Stimulated activated CD8-positive, alpha-beta memory T cell treated with anti-CD3 and anti-CD28 coated beads, Interleukin-4, amount 100 ng/mL, for 1 hour (primary cell): ENCODE measurements at places on chromosomes 7 and 10.

GRCh38 chr7:116525298-116525912, 569 bp downstream of the CAV1 start:
- no peak for DNase-seq

DNA sequence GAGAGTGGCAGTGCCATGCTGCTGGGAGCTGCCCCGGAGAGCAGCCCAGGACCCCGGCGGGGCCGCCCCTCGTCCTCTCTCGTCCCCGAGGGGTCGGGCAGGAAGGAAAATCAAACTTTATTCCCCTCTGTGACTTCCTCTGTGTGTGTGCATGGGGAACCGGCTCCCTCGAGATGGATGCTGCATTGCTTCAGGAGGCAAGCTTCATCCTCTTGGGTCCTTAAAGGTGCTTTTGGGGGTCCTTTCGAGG, 726 bp downstream of the MCU start:
- no peak for DNase-seq

- no peak for DNase-seq
Observed at GRCh38 chr7:152341039-152341913, 94.5 kb downstream of the KMT2C start.

DNA sequence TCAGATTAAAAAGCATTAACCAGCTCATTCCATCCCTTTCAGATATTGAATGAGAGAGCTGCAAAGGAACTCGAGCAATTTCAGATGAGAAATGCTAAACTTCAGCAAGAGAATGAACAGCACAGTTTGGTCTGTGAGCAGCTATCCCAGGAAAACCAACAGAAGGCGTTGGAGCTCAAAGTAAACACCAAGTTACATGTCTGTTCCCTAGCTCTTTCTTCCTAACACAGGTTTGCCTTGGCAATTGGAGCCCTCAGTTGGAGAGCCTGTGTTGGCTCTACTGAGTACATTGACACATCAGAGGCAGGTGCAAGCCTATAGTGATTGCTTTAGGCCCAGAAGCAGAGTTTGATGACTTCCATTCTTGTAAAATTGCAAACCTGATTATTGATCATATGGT, 14.7 kb downstream of the CFAP58 start:
- no peak for DNase-seq

GRCh38 chr10:85862771-85863170, 503.8 kb downstream of the GRID1 start:
- DNase-seq: no peak

- no peak for DNase-seq
Observed at GRCh38 chr10:27344568-27345454, 104.2 kb upstream of the ACBD5 start.

GRCh38 chr10:38070501-38070900, 23.6 kb upstream of the ZNF37A start:
- no peak for DNase-seq

GRCh38 chr7:33986451-33986850, 81.1 kb downstream of the BMPER start:
- DNase-seq: no peak

DNA sequence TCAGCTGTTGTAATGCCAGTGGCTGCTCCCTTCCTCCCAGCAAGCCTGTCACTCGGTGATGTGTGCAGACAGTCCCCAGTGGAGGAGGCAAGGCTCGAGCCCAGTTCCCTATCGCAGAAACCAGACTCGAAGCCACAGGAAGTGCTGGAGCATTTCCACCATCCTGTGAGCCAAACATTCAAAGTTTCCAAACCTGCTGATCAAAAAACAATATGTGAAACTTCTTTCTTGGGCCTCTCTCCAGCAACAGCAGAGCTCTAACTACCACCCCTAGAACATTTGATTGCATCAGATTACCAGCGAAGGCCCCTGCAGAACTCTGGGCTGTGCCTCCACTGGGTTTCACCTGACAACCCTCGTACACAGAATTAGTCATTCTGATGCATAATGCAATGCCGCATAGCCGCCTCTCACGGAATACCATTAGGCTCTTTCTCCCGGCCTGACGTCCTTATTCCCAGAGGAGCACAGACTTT, 94.0 kb downstream of the ELMO1 start:
- no peak for DNase-seq

GRCh38 chr10:13991353-13991752, 339.4 kb downstream of the FRMD4A start:
- no peak for DNase-seq

DNA sequence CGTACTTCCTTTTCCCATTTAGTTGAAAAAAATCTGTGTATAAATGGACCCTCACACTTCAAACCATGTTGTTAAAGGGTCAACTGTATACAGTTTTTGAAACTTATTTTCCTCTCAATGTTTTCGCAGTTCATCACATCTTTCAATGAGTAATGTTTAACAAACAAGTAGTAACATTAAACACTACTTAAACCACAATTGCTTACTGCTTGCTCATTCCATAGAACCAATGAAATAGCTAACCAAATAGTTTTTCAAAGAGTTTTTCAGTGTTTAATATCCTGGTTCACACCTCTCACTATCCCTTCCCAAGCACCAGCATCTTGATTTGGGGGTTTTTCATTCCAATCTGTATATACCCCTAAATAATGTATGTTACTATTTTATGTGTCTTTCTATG, 9.1 kb downstream of the SEM1 start:
- no peak for DNase-seq

DNA sequence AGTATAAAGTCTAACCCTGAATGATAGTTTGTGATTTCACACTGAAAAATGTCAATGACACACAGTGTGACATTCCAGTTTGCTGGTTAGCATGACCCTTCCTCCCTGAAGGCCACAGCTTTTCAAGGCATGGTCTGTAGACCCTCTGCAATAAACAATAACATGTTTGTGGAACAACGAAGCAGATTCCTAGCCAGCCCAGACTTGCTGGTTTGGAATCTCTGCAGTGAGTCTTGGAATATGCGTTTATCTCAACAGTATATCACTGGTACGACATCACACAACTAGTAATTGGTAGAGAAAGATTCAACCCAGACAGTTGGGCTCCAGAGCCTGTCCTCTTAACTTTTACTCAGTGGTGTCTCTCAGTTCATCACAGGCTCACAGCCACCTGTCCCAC, 23.7 kb upstream of the DUSP5 start:
- DNase-seq: no peak

DNA sequence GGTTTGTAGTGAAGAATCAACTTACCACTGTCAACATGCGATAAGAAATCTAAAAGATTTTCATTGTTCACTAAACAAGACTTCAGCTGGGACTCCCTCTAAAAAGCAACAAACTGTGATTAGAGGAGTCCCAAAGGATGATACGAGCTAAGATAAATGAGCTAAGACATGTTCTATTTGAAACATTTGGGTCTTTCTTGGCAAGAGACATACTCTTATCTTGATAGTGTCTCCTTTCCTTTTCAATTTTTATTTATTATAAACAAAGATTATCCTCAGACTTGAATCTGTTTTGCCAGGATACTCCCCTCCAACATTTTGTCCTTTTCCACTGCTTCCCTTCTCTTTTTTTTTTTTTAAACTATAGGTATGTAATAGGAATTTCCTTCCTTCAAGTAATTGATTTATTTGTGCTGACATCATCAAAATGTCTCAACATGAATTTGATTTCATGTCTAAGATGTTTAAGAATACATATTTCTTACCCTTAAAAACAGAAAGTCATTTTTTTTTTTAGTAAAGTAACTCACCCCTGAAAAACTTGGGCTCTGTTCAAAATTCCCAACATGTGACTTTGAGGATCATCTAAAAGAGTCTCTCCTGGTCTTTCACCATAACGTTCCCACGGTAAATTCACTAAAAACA, 158.4 kb upstream of the NRP1 start:
- no peak for DNase-seq

DNA sequence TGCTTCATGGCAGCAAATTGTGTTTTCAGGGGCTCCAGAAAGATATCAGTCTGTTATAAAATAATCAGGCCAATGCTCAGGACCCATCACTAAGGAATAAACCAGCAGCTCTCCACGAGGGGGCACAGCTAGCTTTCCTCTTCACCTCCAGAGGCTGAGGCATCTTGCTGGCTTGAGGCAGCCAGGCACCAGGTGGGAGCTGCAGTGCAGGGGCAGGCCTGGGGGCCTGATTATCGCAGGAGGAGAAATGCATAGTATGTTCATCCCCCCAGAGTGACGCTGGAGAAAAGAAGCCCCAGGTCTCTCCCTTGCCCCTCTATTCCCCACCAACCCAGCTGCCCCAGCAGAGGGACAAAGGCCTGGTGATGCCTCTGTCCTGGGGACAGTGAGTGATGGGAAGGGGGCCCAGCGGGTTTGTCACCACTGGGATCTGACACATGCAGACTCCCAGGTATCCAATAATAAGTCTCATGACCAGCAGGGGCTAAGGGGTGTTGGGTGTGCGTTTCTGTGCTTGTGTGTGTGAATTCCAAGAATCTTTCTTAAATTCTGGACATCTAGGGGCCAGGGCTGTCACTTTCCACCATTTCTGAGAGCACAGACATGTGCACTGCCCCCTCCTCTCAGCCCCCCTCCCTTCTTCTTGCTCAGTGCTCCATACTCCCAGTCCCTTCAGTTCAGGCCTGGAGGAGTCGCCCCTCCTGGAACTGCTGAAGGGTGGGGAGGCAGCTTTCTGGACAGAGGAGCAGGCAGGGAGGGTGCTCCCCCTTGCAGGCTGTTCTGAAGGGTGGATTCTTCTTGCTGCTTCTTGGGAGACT, 128.1 kb upstream of the FAM20C start:
- no peak for DNase-seq

DNA sequence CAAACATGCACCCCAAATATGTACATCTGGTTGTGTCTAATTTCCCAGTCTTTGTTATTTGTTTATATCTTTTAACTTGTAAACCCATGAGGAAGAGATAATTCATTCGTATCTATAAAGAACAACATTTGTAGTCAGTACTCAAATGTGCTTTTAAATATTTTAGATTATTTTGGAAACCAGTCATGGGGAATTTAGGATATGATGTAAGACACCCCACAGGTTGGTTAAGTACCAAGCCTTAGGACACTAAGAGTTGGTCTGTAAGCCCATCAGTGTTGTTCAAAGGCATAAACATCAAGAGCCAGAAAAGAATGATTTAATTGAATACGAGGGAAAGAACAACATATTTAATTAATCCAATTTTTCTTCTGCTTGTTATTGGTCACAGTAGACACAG, 421.1 kb upstream of the SEMA3C start:
- no peak for DNase-seq

GRCh38 chr7:23410446-23411183, 59.7 kb downstream of the IGF2BP3 start:
- no peak for DNase-seq

DNA sequence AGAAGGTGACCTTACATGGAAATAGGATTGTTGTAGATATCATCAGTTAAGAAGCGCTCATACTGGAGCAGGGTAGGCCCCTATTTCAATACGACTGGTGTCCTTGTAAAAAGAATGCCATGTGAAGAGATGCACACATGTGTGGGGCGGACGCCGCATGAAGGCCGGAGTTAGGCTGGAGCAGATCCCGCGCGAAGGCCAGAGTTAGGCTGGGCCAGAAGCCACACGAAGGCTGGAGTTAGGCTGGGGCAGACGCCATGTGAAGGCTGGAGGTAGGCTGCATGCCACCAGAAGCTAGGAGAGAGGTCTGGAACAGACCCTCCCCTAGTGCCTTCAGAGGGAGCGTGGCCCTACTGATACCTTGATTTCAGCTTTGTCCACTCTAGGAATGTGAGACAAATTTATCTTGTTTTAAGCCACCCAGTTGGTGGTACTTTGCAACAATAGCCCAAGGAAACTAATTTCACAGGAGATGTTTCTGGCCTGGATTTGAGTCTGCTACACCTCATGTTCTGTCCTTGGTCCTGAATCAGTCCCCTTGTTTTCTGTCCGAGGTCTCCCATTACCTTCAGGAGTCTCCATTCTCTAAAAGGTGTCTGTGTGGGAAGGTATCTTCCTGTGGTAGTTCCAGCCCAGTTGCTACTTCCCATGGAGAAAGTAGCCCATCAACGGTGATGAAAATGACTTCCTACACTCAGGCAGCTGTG, 585.8 kb downstream of the LRMDA start:
- no peak for DNase-seq

DNA sequence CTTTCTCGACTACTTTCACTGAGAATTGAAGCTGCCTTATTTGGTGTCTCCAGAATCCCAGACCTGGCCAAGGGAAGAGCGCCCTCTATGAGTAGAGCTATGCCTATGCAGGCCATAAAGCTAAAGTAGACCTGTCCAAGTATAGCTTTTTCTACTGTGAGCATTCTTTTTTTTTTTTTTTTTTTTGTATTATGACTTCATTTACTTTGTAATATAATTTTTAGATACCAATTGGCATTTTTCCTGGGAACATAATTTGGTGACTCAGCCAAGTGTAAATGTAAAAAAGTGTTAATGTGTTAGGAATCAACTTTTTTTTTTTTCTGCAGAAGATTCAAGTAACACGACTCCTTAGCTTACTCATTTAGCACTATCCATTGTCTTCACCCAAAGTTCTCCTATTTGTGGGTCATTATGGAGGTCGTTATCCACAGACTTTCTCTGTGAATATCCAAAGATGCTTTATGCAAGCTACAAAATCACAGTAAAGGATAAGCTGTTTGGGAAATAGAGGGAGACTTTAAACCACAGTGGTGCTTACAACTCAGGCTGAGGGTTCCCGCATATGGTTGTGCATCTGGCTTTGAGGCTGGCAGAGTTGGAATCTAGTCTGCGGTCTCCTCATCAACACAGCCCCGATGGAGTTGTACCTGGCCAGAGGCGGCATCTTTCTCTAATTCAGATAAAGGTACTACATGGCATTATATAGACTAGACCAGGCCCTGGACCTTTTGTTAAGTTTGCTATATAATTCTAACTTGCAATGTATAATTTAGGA, 1040.2 kb upstream of the SORCS1 start:
- no peak for DNase-seq

DNA sequence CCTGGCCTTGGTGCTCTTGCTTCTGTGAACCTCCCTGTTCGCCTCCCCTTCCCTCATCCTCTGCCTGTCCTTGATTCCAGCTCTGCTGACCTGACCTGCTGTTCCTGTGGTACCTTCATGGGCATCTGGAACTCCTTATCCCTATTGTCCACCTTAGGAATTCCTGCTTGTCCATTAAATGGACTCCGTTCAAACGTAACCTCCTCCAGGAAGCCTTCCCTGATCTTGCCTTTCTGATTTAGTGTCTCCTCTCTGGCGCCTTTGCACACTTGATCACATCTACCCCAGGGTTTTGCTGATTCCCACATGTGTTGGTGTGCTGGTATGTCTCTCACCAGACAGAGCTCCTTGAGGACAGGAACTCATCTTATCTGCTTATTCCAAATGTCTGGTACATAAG, 20.9 kb downstream of the TSPAN15 start:
- DNase-seq: no peak

DNA sequence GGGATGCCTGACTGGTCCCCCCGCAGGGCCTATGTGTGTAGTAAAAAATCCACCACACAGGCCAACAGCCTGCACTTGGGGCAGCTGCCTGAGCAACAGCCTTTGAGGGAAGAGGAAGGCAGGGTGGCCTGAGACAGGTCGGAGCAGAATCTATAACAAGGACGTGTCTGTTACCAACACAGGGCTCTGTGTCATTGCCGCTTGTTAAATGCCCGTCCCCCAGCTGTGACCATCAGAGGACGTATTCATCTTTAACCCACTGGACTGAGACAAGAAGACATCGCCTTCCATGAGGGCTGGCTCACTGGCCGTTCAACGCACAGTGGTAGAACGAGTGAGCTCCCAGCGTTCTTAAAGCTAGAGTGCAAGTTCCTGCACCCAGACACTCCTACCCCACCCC, 7.8 kb downstream of the PDIA4 start:
- DNase-seq: no peak
